AG08396 (cell line): ENCODE measurements at places on chromosomes 11 and 22.
A peak's percentile ranks its signal among the peaks of the same experiment; 100 is the strongest.

DNA sequence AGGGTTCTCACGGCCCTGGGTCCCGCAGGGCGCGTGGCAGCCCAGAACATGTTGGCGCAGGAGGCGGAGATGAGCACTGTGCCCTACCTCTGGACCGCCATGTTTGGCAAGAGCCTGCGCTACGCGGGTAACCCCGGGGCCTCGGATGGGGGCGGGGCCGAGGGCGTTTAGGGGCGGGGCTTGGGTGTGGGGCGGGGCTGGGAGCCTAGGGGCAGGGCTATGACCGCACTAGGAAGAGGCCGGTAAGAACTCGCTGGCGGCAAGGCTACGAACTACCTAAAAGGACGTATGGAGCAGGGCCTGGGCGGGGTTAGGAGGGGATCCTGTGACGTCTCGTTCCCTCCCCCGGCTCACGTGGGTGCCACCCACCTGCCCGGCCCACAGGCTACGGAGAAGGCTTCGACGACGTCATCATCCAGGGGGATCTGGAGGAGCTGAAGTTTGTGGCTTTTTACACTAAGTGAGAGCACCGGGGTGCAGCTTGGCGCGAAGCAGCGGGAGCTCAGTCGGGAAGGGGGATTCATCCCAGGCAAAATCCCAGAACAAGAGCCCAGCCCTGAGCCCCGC is 2.8 kb upstream of the LZTR1 start:
- peak; percentile 81 for DNase-seq

DNA sequence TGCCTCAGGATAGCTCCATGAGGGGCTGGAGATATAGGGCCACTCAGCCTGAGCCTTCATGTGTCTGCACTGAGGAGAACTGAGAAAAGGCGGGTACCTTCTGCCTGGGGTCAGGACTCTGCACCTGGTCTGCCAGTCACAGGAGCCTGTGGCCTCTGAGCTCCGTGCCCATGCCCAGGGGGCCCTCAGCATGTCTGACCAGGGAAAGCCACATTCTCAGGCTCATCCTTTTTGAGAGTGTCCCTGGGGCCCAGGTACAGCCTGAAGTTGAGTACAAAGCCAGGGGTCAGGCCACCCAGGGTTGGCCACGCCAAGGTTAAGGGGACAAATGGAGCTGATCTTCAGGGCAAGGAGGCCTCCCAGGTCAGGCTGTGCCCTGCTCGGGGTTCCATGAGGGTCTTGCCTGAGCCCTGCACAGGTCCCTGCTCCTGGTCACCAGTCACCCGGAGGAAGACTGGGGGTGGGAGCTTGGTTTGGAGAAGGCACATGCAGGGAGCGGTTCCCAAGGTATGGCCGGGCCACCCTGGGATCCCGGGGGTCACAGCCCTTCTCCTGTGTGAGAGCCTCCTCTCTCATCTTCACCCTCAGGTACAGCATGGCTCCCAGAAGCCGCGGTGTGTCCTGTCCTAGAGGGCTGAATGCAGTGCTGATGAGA is 6.0 kb downstream of the DENND6B start:
- no peak for DNase-seq

DNA sequence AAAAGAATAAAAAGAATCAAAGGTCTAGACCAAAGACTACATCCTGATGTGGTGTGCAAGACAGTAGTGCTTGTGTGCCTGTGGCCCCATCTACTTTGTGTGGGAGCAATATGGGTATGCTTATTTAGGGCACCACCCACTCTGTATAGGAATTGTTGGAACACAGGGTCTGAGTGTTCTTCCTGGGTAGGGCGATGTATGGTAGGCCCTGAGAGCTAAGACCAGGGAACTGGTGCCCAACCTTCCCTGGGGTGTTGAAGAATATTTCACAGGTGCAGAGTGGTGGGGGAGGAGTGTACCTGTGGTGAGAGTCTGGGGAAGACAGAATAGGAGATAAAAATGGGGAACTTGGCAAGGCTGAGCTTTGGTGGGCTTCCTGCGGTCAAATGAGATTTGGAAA is 41.9 kb downstream of the MICAL2 start:
- DNase-seq = no peak

DNA sequence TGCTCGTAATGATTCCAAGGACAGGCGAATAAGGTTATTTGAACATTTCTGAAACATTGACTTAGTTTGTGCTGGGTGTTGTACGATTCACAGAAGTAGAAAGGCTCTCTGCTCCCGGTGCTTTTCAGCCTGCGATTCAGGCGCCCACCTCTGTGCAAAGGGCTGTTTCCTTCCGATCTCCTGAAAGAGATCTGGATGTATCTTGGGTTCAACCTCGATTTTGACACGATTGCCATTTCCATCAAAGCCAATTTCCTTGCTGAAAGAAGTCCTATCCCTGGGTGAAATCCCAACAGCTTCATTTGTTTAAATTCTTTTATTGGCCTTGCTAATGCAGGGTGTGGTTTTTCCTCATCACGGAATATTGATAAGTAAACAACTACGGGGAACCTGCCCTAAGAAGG is 1.1 kb upstream of the ZC3H12C start:
- DNase-seq = no peak

DNA sequence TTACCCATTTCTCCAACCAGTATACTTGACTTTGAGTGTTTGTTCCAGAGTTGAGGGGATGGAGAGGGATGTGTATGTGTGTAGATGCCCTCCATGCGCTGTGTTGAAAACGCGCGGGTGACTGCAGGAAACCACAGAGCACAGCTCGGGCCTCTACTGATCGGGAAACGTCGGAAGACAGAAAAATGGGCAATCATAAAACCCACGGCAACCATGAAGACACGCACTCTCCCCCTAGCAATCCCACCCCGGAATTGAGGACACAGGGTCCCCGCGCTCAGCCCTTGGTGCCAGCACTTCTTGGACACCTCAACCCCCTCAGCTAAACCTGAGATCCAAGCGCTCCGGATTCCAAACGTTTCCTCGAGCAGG is 251 bp upstream of the UQCC3 start:
- no peak for DNase-seq

DNA sequence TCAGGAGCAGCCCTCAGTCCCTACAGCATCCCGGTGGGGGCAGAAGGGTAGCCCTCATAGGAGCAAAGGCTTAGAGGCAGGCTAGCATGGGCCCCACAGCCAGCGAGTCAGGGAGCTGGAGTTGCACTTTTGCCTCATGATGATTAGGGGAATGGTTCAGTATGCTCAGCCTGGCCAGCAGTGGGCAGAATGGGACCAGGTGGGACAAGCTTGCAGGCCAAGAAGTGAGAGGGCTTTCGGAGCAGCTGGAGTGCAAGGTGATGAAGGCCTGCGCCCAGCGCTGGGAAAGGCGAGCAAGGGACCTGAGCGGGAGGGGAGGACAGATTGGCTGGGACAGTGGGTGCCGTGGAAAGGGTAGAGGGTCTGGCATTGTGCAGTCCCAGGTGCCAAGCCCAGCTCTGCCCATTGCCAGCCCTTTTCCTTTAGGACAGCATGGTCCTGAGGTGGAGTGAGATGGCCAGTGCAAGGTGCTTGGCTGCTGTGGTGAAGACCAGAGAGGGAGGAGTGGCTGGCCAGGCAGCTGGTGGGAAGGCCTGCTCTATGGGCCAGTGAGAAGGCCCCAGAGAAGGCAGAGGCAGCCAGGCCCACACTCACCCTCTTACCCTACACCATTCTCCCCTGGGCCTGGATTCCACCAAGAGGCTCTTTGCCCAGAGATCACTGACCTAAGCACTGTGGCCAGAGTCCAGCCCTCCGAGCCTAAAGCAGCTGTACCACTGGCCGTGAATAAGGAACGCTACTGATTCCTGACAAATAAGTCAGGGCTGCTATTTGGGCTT is 47.9 kb upstream of the SUSD2 start:
- DNase-seq = no peak

GRCh38 chr11:73139476-73140198 is 2.5 kb downstream of the FCHSD2 start:
- DNase-seq = peak; percentile 20

DNA sequence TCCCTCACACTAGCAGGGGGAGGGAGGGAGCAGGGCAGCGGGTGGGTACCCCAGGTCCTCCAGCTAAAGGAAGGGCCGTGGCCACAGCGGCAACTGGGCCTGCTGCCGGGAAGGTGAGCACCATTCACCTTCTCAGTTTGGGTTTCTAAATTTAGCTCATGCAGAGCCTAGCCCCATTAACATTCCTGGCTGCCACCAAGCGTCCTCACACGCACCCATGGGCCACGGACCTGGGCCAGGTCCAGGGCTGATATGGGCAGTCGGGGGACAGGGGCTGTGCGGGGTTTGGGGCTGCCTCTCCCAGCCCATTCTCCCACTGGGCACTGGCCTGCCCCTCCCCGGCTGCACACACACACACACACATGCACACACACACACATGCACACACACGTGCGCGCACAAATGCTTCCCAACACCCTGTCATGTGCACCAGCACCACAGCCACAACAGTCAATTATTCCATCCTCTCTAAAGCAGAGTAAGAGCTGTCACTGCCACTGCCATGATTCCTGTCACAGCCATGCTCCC is 28.7 kb downstream of the SYT7 start:
- no peak for DNase-seq

- DNase-seq = no peak
These were observed 1251.9 kb downstream of the BRD1 start for GRCh38 chr22:48575618-48576332.

GRCh38 chr11:49432242-49432848 is 223.9 kb upstream of the FOLH1 start:
- DNase-seq = no peak

DNA sequence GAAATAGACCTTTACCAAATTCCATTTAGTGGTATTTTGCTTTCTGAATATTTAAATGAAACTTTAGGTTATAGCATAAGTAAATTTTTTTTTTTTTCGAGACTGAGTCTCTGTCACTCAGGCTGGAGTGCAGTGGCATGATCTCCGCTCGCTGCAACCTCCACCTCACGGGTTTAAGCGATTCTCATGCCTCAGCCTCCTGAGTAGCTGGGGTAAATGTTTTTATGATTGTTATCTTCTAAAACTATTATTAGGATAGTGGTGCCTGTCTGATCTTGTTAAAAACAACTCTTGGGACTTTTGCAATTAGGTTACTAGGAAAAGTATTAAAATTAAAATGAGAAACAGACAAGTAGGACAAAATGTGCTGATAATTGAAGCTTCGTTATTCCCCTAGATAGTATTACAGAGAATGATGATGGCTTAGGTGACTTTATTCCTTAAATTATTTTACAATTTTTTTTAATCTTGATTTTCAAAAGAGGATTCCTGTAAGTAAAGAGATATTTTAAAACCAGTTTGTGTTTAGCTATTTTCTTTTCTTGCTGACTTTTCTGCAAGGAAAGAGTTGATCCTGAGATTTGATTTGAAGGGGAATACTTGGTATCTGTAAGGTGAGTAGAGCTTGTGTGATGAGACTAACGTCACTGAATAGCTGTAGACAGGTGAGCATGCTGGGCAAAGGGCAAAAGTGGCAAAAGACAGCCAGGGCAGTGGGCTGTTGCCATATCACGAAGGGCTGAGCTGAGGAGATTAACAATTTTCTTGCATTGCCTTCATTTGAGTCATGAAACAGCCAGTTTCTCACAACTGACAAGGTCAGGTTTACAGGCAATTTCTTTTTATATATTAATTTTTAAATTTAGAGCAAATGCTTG is 20.8 kb downstream of the CRKL start:
- DNase-seq = no peak

- no peak for DNase-seq
These were observed 15.3 kb upstream of the OR10V1 start for GRCh38 chr11:59728913-59729312.

- DNase-seq = no peak
These were observed 34.9 kb downstream of the WBP2NL start for GRCh38 chr22:42033263-42034181.

DNA sequence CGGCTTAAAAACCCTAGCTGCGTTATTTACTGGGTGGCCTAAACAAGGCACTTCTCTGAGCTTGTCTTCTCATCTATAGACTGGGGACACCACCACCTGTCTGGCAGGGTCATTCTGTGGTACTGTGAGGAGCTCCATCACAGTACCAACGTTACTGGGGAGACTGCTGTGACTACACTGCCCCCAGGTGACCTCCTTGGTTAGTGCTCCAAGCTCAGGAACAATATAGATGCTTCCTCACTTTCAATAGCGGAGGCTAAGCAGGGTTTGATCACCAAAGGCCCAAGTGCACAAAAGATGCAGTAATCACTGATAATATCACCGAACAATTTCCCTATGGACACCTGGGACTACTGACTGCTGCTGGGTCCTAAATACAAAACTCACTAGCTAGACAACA is 18.8 kb downstream of the PRPF19 start:
- peak; percentile 58 for DNase-seq

DNA sequence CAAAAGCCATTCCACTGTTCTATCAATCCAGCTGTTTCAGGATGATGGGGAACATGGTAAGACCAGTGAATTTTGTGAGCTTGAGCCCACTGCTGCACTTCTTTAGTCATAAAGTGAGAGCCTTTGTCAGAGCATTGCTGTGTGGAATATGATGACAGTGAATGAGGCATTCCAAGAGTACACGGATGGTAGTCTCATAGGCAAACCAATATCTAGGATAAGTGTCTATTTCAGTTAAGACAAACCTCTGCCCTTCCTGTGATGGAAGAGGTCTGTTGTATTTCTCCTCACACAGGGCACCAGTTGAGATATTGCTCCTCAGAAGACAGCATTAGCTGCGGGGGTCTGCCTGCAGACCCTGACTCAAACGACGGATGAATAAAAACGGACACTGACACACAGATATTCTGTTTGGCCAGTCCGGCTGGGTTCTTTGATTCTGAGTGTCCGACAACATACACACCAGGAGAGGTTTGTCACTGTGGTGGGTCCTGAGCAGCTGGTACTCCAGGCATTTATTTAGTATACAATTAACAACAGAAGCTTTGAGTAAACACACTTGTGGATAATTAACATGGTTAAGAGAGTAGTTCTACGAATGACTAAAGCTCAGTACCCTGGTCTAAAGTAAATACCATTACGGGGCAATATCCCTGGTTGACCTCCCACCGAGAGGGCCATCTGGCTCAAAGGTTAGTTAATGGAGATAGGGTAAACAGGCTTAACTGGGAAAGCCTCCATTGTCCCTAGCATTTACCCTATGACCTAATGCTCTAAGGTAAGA is 121.7 kb downstream of the ZNF280B start:
- DNase-seq = no peak

GRCh38 chr11:75514596-75514995 is 11.1 kb downstream of the GDPD5 start:
- no peak for DNase-seq

- peak; percentile 88 for DNase-seq
These were observed 12.7 kb upstream of the ARHGEF17 start for GRCh38 chr11:73295241-73295995.

GRCh38 chr11:33912405-33913361 is 20.8 kb upstream of the LMO2 start:
- peak; percentile 48 for DNase-seq

GRCh38 chr11:46006418-46007070 is 84.1 kb downstream of the LARGE2 start:
- DNase-seq = peak; percentile 62

DNA sequence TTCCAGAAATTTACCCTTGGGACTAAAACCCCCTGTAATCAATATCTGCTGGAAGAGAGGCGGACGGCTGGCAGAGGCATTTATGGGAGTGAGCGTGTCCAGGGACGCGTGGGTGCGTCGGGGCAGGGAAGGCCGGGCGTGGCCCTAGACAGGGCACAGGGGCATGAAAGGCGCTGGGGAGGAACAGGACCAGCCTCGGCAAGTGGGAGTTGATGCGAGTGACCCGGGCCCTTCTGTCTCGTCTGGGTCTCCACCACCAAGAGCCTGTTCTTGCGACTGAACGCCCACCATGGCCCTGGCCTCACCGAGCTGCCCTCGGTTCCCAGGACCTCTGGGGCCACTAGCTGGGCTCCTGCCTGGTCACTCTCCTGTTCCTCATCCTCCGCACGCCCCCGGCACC is 17.5 kb downstream of the OSBPL5 start:
- no peak for DNase-seq
